ENCODE measurements at places on chromosomes 5 and 9. TPM values are rescaled to one million over a fixed set of nuclear protein-coding genes. Genes with fewer than 3 reads are reported as not detected.

- DNase-seq, result no peak
These were observed 169.3 kb downstream of the FANCC start for GRCh38 chr9:95148208-95148520.

DNA sequence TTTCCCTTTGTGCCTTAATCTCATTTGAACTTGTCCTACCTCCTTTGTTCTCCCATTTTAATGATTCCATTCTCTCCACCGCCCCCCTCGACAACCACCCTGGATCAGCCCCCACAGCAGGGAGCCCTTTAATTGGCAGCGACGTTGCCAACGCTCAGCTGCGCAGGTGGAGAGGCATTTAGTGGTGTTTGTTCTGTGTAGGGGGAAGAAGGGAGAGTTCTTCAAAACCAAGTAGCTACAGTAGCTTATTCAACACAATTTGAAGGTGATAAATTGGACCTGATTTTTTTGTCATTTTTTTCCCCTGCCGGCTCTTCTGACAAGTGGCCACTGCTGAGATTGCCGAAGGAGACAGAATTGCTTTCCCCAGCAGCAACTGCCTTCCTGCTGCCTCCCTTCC lies 499.1 kb downstream of the CDK5RAP2 start:
- no peak for DNase-seq

Gene IL9
- total RNA-seq, result not detected

Gene TYRP1
- total RNA-seq, result 0.68 TPM

- no peak for DNase-seq
These were observed 11.5 kb upstream of the SLC35D2 start for GRCh38 chr9:96394832-96395496.

Gene HCN1
- total RNA-seq, result not detected

DNA sequence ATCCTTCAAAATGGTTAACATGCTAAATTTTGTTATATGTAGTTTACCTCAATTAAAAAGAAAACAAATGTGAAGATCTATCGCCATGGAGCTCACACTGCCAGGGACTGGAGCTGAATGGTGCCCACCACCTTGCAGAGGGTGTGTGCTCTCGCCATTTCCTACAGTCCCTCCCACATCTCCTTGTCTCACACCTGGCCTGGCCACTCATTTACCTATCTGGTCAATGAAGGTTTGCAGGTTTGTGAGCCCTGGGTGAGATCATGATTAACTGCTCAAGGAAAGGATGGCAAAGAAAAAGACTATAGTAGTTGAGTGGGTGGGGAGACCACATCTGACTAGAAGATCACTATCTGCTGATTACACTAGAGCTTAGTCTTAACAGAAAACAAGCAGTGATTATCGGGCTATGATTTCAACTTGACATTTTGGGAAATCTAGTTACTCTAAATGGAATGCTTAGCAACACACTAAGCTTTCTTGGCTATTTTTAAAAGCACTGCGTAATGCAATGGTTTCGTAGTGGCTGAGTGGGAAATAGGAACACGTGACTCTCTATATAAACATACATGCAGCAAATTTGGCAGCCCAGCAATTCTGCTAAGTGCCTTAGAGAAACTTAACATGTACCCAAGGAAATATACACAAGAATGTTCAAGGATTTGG lies 27.3 kb downstream of the PUM3 start:
- DNase-seq, result peak; percentile 14

- no peak for DNase-seq
These were observed 12.9 kb downstream of the SLC6A3 start for GRCh38 chr5:1432296-1432695.

GRCh38 chr5:60856066-60856465 lies 12.0 kb upstream of the ELOVL7 start:
- no peak for DNase-seq

DNA sequence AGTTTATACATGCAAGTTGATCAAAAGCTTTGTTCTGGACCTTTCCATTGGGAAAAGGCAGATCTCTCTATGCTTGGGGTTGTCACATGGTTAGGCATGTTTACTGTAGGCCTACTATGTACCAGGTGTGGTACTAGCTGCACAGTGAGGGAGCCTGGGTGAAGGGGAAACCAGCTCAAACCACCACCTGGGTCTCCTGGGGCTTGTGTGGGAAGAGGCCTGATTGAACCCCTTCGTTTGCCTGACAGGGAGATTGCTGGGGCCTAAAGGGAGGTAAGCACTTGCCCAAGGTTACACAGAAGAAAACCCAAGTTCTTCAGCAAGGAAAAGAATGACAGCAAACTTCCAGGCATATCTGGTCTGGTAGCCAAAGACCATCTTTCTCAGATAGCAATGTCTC lies 145.9 kb downstream of the MELK start:
- DNase-seq, result no peak

Gene OTULINL
- 4.4 TPM for total RNA-seq
